HT-29 (cell line): ENCODE measurements at places on chromosomes 5 and 9.

- no peak for DNase-seq
These were observed 24.9 kb upstream of the SLCO6A1 start for GRCh38 chr5:102523541-102524175.

- DNase-seq, result peak; percentile 91
These were observed at the start of gene RPP25L for GRCh38 chr9:34611811-34612787. Gene RPP25L, minus strand, starts transcription at chr9:34612097. Its CDS starts 801 bp downstream, at chr9:34611296.

- DNase-seq, result no peak
These were observed 767.7 kb downstream of the DTWD2 start for GRCh38 chr5:118220556-118221195.

GRCh38 chr5:78888580-78889368, 96.3 kb downstream of the ARSB start:
- DNase-seq, result no peak
